Thoracic aorta (tissue), 2 donors: ENCODE measurements at places on chromosomes 7 and 10.

DNA sequence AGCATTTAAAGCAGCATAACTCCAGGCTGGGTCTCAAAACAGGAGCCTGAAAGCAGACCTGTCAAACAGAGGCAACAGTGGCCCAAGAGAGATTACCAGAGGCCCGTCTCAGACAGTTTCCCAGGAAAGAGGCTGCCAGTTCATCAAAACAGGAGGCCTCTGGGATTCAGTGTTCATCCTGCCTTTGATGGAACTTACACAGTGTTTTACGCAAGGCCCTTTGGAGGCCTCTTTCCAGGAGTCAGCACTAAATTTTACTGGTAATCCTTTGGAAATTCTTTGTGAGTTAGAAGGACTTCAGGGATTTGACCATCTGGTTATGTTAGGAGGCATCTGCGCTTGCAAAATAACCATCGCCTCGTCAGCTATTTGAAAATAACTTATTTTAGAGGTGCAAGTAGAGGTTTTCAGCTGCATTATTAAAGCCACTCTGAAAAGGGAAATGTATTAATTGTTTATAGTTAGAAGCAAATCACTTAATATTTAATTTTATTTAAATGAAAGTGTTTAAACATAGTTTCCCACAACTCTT, 501.2 kb upstream of the COBL start:
- no peak overlapping the region for H3K4me3 ChIP-seq
- no peak overlapping the region for H3K27ac ChIP-seq
- no peaks in the 10 kb centered on the region for H3K27me3 ChIP-seq
- H3K4me1 ChIP-seq, result no peaks in the 10 kb centered on the region
- no peak for DNase-seq

DNA sequence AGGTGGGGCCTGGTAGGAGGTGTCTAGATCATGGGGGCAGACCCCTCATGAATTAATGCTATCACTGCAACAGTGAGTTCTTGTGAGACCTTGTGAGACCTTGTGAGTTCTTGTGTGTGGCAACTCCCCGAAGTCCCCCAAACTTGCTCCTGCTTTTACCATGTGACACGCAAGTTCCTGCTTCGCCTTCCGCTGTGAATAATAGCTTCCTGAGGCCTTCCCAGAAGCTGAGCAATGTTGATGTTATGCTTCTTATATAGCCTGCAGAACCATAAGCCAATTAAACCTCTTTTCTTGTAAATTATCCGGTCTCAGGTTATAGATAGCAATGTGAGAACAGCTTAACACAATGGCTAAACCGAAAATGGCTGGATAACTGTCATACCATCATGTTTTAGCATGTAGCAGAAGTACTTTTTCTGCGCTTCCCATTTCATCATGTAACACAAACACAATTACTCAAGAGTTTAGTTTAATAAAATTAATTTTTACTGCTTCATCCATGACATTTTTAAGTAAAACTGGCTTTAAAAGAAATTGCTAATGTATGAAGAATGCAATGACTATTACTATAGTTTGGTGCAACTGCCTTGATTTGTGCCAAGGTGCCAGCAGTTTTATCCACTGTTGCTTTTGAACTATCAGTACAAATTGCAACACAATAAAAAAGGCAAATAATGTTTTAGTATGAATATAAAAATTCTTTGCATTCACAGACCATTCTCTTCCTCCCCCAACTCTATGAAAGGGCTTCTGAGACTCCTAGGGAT, 87.7 kb upstream of the TMEM168 start:
- no peak overlapping the region for H3K4me3 ChIP-seq
- H3K27ac ChIP-seq, result no peak overlapping the region
- no peaks in the 10 kb centered on the region for H3K36me3 ChIP-seq
- no peak for DNase-seq
- no peaks in the 10 kb centered on the region for H3K4me1 ChIP-seq

GRCh38 chr10:29559996-29560395, 74.8 kb downstream of the SVIL start:
- no peak for DNase-seq
- H3K27me3 ChIP-seq, result no peaks in the 10 kb centered on the region
- H3K4me3 ChIP-seq, result peak overlapping the region; percentile 20
- peaks cover 11% of the 10 kb centered on the region for H3K36me3 ChIP-seq
- peak overlapping the region; percentile 51 for H3K27ac ChIP-seq

DNA sequence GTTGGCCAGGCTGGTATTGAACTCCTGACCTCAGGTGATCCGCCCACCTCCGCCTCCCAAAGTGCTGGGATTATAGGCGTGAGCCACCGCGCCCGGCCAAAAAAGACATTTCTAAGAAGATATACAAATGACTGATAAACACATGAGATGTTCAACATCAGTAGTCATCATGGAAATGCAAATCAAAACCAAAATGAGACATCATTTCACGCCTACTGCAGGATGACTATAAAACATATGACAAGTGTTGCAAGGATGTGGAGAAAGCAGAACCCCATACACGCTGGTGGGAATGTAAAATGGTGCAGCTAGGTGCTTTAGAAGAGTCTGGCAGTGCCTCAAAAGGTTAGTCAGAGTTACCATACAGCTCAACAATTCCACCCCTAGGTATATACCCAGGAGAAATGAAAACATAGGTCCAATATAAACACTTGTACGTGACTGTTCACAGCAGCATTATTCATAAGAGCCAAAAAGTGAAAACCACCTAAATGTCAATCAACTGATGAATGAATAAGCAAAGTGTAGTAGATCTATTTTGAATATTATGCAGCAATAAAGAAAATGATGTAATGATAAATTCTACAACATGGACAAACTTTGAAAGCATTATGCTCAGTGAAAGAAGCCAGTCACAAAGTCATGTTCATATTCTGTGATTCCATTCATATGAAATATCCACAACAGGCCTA, 24.5 kb downstream of the TMEM209 start:
- no peaks in the 10 kb centered on the region for H3K4me1 ChIP-seq
- no peaks in the 10 kb centered on the region for H3K27me3 ChIP-seq
- no peak for DNase-seq

GRCh38 chr10:15642095-15642494, 77.6 kb downstream of the ITGA8 start:
- peaks cover 67% of the 10 kb centered on the region for H3K36me3 ChIP-seq
- H3K27me3 ChIP-seq, result no peaks in the 10 kb centered on the region
- no peak for DNase-seq
- H3K27ac ChIP-seq, result peak overlapping the region; percentile 65
- no peak overlapping the region for H3K4me3 ChIP-seq

- no peaks in the 10 kb centered on the region for H3K4me1 ChIP-seq
- no peaks in the 10 kb centered on the region for H3K27me3 ChIP-seq
- DNase-seq, result no peak
- no peak overlapping the region for H3K4me3 ChIP-seq
- H3K36me3 ChIP-seq, result no peaks in the 10 kb centered on the region
These were observed 109.6 kb upstream of the STARD3NL start for GRCh38 chr7:38068461-38068860.

DNA sequence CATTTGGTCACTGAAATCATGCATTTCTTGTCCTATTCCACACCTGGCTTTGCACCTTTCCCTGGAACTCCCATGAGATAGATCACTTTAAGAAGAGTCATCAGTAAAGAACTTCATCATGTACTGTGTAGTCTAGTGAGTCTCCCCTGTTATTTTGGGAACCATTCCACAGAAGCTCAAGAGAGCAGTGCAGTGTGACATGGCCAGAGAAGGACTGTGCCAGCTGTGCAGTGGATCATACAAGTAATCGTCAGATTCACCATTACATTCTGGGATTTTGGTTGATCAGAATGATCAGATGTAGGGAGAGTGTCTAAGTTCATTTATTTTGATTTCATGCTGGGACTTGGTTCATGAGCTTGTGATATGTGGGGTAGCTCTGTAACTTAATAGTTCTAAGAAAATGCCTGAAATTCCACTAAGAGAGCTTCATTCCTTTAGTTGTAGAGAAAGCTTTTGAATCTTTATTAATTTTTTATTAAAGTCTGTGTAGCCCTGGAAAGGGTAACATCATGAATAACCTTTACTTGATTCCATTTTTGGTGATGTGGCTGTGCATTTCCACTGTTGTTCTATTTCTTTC, 166.8 kb downstream of the SUGCT start:
- no peak for DNase-seq
- no peak overlapping the region for H3K27ac ChIP-seq
- no peak overlapping the region for H3K4me3 ChIP-seq
- H3K4me1 ChIP-seq, result peaks cover 10% of the 10 kb centered on the region
- H3K36me3 ChIP-seq, result no peaks in the 10 kb centered on the region

GRCh38 chr7:120131096-120131839, 141.7 kb upstream of the KCND2 start:
- H3K4me1 ChIP-seq, result no peaks in the 10 kb centered on the region
- H3K36me3 ChIP-seq, result no peaks in the 10 kb centered on the region
- DNase-seq, result no peak
- no peak overlapping the region for H3K27ac ChIP-seq
- no peaks in the 10 kb centered on the region for H3K27me3 ChIP-seq

DNA sequence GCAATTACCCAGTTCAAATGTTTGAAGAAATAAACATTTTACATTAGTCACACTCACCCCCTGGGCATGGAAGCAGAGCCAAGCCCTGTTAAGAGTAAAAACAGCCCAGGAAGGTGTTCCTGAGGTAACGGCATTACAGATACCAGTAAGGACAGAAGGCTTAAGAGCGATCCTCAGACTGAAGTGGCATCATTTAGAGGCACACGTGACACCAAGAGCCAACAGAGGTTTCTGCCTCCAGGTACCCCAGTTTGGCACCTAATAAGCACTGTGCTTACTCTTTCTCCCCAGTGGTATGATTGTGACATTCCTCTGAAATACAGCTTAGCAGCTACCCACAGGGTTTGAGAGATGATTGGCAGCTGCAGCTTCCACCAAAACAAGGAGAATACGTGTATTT, 17.2 kb downstream of the MMS19 start:
- H3K27me3 ChIP-seq, result no peaks in the 10 kb centered on the region
- no peaks in the 10 kb centered on the region for H3K4me1 ChIP-seq

GRCh38 chr7:17054836-17055235, 173.1 kb upstream of the AGR3 start:
- H3K4me1 ChIP-seq, result no peaks in the 10 kb centered on the region
- H3K27ac ChIP-seq, result no peak overlapping the region
- no peaks in the 10 kb centered on the region for H3K36me3 ChIP-seq
- H3K27me3 ChIP-seq, result no peaks in the 10 kb centered on the region
- DNase-seq, result no peak
- no peak overlapping the region for H3K4me3 ChIP-seq

DNA sequence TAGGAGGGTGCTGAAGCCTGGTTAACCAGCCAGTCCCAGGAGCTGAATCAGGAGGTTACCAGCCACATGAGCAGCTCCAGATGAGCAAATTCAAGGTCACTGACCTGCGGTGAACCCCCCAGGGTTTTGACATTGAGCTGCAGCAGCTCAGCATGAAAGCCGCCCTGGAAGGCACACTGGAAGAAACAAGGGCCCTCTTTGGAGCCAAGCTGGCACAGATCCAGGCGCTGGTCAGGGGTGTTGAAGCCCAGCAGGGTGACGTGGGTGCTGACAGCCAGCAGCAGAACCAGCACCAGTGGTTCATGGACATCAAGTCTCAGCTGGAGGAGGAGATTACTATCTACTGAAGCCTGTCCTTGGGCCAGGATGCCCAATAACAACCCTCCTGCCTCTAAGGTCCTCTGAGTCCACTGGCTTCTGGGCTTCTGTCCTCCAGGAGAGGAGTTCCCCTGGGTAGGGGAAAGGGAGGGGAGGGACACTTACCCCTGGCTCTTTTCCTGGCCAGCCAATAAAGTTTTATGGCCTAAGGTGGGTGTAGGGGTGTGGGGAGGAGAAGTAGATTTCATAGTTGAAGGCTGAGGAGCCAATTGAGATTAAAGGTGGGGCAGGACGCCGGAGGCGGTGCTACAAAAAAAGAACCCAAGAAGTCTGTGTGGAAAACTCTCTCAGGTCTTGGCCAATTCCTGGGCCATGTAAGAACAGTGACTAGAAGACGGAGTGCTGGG, 29.4 kb upstream of the ATOH7 start:
- no peaks in the 10 kb centered on the region for H3K36me3 ChIP-seq
- H3K27me3 ChIP-seq, result no peaks in the 10 kb centered on the region
- DNase-seq, result no peak

- no peak overlapping the region for H3K4me3 ChIP-seq
- peaks cover 10% of the 10 kb centered on the region for H3K36me3 ChIP-seq
- no peaks in the 10 kb centered on the region for H3K27me3 ChIP-seq
- no peak for DNase-seq
- H3K27ac ChIP-seq, result no peak overlapping the region
These were observed 41.9 kb downstream of the AGK start for GRCh38 chr7:141593134-141593533.

GRCh38 chr10:113320987-113321386, 231.9 kb upstream of the HABP2 start:
- no peak overlapping the region for H3K27ac ChIP-seq
- no peaks in the 10 kb centered on the region for H3K36me3 ChIP-seq
- H3K4me1 ChIP-seq, result peaks cover 4% of the 10 kb centered on the region
- DNase-seq, result no peak
- no peak overlapping the region for H3K4me3 ChIP-seq
- H3K27me3 ChIP-seq, result no peaks in the 10 kb centered on the region

DNA sequence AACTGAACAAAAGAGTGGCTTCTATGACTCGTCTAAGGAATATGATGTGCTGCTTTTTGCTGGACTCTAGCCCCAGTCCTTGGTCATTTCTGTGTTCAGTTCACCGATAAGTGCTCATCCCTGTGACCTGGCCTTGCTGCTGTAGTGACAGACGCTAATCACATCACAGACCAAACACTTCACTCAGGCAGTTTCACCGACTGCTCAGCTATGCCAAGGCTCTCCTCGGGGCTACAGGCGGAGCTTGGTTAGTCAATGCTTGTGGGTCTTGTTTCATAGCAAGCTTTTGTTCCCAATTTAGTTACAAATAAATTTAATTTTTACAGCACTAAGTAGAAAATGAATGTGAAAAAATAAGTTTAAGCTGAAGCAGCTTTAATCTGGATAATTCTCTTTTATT, 190.8 kb upstream of the PRKCQ start:
- no peak overlapping the region for H3K27ac ChIP-seq
- no peak overlapping the region for H3K4me3 ChIP-seq
- no peaks in the 10 kb centered on the region for H3K36me3 ChIP-seq
- DNase-seq, result no peak
- no peaks in the 10 kb centered on the region for H3K27me3 ChIP-seq

GRCh38 chr7:150326657-150327268, 3.4 kb upstream of the ACTR3C start:
- no peaks in the 10 kb centered on the region for H3K27me3 ChIP-seq
- peaks cover 24% of the 10 kb centered on the region for H3K4me1 ChIP-seq
- H3K4me3 ChIP-seq, result no peak overlapping the region

DNA sequence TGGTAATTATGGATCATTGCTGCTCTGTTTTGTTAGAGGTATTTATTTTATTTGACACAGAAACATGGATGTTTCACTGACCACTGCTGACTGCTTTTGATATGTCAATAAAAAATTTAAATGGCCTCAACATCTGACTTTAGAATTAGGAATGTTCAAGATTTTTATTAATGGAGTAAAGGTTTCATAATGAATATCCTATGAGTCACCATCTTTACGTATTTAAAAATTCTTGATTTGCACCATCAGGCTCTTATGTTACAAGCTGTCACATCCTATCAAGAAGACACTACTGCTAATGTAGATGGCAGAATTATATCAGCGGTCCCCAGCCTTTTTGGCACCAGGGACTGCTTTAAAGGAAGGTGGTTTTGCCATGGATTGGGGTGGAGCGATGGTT, 578.7 kb upstream of the NRP1 start:
- no peaks in the 10 kb centered on the region for H3K27me3 ChIP-seq
- H3K36me3 ChIP-seq, result no peaks in the 10 kb centered on the region
- no peak overlapping the region for H3K27ac ChIP-seq
- no peaks in the 10 kb centered on the region for H3K4me1 ChIP-seq
- no peak for DNase-seq
